ENCODE measurements at places on chromosomes 4 and X.

- DNase-seq: no peak
Observed at GRCh38 chrX:25012433-25012735, 3.4 kb downstream of the ARX start.

DNA sequence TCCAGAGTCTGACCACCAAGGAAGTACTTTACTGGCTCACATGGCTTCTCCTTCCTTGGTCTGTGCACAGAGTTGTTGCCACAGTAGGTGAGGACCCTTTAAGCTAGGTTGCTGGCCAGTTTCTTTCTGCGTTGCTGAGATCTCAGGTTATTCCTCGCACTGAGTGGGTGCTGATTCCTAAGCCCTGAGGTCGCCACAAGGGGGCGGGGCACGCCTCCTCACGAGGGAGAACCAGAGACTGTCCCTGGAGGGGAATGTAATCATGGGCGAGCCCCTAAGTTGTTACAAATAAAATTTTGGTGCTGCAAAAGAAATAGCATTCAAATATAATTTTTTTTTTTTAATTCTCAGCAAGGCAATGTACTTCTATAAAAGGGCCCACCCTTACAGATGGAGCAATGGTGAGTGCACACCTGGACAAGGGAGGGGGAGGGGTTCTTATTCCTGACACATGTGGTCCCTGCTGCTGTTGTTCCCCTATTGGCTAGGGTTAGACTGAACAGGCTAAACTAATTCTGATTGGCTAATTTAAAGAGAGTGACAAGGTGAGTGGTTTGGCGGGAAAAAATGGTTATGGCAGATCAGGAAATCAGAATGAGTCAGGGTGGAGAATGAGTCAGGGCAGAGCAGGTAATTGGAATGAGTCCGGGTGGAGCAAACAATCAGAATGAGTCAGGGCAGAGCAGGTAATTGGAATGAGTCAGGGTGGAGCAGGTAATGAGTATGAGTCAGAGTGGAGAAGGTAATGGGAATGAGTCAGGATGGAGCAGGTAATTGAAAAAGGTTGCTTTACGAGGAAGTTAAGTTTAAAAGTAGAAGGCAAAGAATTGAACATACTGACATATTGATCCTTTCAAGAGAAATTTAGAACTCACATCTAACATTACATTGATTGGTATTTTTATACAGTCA lies 107.5 kb downstream of the VSIG4 start:
- DNase-seq: no peak

DNA sequence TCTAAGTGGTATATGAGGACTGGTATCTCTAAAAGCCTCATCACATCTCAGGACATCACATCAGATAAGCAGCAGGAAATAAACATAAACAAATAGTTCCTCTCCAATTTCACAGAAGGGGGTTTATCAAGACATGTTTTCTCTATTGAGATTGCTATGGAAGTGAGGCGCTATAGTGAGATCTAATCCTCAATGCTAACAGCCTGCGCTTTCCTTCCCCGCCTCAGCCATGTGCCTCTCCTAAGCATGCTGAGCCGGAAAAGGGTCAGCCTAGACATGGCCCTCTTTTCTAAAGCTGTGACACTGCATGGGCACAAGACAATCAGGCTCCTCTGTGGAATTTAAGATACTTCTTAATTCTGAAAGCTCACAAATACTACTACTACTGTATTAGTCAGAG lies 286.1 kb downstream of the INPP4B start:
- DNase-seq: no peak

DNA sequence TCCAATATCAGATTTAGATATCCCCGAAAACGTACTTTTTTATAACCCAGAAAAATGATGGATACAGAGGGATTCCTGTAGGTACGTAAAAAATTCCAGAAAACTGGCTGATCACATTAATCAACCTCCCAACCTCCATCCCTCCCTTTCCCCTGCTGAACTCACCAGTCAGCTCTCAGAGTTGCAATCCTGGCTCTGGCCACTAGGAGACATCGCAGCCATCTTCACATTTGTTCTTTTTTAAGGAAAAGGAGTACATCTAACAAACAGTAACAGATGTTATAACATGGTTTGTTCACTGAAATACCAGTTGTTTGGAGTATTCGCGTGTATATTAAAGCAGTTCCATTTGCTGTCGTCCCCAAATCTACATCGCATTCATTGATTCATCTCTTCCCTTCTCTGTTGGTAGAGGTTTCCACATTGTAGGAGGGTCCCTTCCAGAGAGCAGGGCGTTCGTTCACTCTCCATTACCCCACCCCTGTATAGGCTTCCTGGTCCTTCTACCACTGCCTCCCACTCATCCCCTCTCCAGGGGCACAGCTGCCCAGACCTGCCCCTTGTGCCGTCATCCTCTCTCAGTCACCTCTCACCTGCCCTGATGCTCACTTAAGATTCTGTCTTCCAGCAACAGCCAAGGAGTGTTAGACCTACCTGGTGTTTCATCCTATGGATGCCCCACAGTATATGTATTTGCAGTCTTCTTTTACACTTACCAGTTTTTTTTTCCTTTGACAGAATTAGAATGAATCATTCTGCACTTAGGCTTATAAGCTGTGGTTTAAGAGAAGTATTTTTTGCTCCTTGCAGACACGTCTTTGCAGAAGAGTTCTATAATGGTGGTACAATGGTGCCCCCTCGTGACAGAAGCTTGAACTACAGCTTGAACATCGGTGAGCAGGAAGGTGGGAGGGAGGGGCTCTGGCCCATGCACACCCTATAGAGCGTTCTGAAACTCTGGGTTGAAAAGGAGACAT lies 36.8 kb upstream of the RAB40AL start:
- DNase-seq: peak; percentile 29

DNA sequence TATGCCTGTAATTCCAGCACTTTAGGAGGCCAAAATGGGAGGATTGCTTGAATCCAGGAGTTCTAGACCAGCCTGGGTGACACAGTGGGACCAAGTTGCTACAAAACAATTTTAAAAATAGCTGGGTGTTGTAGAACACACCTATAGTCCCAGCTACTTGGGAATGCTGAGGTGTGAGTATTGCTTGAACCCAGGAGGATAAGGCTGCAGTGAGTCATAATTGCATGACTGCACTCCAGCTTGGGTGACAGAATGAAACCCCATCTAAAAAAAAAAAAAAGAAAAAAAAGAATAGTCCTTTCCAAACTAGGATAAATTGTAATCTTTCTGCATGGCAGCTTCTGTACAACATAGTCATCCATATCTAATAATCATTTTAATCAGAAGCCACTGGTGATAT lies 270.1 kb upstream of the INTU start:
- no peak for DNase-seq

DNA sequence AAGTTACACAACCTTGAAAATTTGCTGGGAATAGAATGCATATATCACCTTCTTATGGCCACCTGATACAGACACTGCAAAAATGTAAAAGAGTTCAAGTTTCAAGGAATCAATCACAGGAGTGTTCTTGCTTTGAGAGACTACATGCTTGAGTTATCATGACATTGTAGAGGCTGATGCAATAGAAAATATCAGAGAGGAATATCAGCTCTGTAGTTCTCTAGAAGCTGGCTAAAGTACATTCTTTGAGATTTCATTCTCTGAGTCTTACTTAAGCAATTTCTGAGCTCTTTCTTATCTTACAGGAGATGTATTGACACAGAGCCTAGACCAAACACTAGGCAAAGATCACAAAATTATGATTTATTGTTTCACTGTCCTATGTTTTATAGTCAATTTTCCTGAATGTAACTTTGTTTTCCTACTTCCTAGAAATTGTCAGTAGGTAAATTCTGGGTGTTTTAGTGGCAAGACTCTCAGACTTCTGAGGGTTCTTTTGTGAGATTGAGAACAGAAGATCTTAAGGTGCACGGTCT lies 152.1 kb upstream of the HPGD start:
- no peak for DNase-seq

GRCh38 chr4:143185253-143186107 lies 763 bp downstream of the USP38 start:
- no peak for DNase-seq

DNA sequence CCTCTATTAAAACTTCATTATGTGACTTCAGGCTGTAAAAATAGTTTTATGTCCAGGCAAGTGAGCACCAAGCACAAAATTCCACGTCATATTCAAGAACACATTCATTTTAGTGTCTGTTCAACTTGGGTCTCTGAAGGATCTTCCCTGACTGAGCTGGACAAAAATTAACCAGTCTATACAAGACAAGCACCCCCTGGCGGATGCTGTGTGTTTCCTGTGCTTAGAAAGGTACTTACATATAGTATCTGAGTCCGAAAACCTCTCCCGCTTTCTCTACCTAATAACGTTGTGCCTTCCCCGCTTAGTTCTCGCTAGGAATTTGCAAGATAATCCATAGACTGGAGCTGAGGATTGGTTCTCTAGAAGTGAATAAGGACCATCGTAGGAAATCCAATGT lies 2214.5 kb upstream of the TENM3 start:
- no peak for DNase-seq

- no peak for DNase-seq
Observed at GRCh38 chr4:31374256-31374960, 654.2 kb downstream of the PCDH7 start.

DNA sequence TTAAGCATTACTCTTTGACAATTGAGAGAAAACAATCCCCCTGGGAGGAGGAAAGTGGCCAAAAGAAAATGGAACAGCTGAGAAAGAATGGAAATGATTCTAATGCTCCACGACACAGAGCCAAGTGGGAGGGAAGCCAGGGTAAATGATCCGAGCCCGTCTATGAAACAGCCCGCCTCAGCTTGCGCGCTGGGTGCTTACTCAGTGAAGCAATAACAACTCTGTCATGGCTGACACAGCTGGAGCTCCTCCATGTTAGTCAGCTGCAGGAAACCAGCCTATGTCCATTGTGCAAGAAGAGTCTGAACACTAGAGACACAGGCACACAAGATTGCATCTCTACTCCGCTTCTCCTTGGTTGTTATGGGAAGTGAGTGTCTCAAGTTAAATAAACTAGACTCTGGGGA lies 19.3 kb downstream of the NOA1 start:
- no peak for DNase-seq

GRCh38 chr4:150242820-150243458 lies 164.7 kb downstream of the DCLK2 start:
- DNase-seq: no peak

GRCh38 chr4:153577053-153577452 lies 107.0 kb upstream of the TLR2 start:
- DNase-seq: no peak

DNA sequence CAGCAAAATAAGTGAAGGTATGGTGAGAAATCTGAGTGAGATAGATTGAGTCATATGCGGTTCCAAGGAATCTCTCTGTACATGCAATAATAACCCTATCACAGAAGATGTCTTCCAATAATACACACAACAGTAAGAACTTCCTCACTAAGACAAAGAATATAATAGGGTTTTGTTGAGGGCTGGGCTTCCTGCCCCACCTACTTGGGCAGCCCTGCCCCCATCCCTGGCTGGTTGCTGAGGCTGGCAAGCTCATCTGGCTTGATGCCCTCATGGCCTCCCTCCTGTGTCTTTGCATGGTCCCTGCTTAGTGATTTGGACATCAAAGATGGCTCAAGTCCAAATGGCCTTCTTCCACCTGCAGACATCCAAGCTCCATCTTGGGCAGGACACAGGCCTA lies 2.7 kb downstream of the GEMIN8 start:
- no peak for DNase-seq

DNA sequence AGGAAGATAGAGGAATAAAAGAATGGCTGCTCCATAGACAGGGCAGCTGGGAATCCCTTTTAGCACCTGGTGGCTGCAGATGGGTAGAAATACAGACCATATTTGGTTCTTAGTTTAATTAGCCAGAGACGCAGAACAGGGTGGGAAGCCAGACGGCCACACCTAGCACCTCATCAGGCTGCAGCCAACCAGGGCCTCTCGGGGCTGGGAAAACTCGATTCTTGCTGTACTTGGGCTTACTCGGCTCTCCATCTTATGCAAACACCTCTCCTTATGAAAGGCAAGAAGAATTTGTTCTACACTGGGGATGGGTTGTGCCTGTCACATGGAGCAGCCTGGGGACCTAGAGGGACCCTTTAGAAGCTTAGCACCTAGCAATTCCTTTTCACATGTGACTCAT lies 19.7 kb downstream of the IRAK1 start:
- no peak for DNase-seq

GRCh38 chr4:101125045-101125942 lies 222.0 kb downstream of the PPP3CA start:
- no peak for DNase-seq

DNA sequence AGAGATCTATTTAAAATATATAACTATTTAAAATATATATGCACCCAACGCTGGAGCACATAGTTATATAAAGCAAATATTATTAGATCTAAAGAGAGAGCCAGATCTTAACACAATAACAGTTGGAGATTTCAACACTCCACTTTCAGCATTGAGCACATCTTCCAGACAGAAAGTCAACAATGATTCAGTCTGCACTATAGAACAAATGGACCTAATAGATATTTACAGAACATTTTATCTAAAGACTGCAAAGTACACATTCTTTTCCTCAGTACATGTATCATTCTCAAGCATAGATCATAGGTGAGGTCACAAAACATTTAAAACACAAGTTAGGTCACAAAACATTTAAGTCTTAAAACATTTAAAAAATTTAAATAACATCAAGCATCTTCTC lies 36.4 kb downstream of the NLRP2B start:
- no peak for DNase-seq

All from stimulated activated CD8-positive, alpha-beta memory T cell treated with anti-CD3 and anti-CD28 coated beads, Interleukin-15, amount 100 ng/mL, for 48 hours (primary cell).